Fibroblast of the aortic adventitia (primary cell): ENCODE measurements at places on chromosomes 6 and 20. TPM values are rescaled to one million over a fixed set of nuclear protein-coding genes. Genes with fewer than 3 reads are reported as not detected.

Gene GHRH
- not detected in 2 replicates for total RNA-seq

DNA sequence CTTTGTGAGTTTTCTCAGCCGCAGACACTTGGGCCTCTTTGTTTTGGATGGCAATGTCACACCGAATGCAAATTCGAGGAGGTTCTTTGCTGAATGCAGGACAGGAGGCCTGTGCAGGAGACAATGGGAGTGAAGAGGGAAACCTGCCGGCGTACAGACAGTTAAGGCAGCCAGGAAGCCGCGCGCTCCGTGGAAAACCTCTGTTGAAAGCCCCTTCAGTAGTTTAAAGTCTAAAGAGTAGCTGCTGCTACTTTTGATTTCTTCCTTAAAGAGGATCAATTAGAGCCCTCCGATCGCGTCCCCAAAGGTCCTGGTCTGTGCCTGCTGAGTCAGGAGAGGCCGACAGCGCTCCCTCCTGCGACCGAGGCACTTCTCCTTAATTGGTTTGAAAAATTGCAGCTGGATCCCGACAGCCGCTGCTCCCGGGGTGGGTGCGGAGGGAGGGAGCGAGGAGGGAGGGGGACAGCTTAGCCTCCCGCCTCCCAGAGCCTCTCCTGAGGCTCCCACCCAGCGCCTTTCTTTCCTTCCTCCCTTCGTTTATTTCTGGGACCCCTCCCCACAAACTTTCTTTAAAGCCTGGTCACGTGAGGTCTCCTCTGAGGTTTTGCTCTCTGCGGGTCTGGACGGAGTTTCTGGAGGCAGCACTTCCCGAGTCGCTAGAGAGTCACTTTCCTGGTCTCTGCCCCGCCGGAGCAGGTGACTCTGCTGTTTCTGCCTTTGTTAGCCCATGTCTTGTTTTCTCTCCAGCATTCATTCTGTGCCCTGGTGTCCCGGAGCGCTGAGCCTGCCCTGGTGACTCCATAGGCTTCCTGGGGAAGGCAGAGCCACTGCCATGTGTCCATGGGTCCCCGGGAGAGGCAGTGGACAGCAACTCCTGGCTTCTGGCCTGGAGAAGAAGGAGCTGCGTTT lies 22.3 kb upstream of the RPP40 start:
- DNase-seq: peak; percentile 52

GRCh38 chr6:41558033-41558807 lies 12.0 kb downstream of the FOXP4 start:
- DNase-seq: no peak

Gene SCGN
- not detected in 2 replicates for total RNA-seq

DNA sequence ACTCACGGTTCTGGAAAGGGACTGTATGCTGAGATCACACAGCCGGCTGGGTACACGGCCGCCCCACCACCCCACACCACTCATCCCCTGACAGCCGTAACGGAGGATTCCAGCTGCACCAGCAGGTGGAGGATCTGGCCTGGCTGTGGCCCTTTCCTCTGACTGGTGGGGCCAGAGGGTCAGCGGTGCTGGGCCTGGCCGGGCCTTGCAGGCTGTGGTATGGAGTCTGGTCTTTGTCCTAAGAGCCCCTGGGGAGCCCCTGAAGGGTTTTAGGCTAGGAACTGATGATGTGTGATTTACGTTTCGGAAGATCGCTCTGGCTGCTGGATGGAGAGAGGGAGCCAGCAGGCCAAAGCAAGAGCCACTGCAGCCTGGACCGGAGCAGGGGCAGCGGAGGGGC lies 26.6 kb downstream of the NOL4L start:
- DNase-seq: no peak

- no peak for DNase-seq
These were observed 671.7 kb upstream of the NRSN1 start for GRCh38 chr6:23454080-23454976.

DNA sequence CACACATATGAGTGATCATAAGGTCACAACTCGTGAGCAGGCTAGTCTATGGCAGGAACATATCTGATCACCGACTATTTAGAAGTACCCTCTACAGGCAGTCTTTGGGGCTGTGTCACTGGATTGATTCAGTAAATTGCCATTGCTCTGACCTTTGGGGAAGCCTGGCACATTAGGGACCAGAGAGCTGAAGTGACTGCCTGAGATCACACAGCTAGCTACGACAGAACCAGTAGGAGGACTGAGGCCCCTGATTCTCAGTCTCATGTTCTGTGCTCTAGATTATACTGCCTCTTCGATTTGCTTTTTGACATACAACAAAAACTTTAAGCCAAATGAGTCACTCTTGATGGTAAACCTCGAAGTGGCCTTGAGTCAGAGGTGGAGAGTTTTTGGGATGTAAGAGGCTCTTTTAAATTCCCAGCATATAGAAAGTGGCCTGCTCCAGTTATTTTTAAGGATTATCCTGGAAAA lies 247.5 kb upstream of the SUPT3H start:
- peak; percentile 80 for DNase-seq

DNA sequence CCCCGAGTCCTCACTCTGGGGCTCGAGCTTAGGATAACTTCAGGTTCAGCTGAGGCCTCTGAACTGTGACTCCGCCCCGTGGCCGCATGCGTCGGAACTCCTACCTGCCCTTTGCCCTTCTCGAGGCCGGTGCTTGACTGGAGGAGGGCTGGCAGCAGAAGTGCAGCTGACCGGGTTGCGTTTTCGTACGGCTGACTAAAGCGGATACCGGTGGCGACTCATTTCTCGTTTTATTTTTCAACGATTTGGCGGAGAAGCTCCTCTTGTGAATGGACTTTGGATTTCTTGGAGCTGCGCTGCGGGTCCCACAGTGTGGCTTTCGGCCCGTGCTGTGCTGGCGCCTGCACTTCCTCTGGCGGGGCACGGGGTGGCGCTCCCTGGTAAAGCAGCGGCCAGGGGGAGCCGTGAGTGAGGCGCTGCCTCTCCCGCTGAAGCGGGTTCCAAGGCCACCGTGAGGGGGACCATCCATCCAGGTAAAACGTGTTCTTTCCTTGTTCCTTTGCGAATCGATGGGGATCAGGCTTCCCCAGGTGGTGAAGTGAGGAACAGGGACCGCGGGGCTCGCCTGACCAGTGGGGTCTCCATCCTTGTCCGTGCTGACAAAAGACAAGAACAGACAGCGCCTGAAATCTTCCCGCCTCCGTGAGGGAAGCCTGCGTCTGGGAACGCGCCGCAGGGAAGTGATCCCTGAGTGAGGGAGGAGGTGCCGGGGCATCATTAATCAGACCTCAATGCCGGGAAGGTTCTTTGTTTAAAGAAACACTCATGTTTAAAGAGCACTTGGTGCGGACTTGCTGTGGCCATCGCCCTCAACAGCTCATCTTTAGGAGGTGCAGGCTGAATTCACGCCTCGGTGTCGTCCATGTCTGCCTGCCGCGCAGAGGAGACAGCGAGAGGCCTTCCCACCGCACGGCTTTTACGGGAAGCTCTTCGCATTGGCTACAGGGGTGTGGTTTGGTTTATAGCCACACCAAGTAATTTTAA lies 38.8 kb downstream of the ERMARD start:
- DNase-seq: peak; percentile 71

- no peak for DNase-seq
These were observed 39.3 kb downstream of the TSBP1 start for GRCh38 chr6:32332433-32332832.

Gene PDE7B
- 11.8 and 23.9 TPM in 2 replicates for total RNA-seq

GRCh38 chr6:89581689-89582088 lies 56.9 kb downstream of the LYRM2 start:
- no peak for DNase-seq

DNA sequence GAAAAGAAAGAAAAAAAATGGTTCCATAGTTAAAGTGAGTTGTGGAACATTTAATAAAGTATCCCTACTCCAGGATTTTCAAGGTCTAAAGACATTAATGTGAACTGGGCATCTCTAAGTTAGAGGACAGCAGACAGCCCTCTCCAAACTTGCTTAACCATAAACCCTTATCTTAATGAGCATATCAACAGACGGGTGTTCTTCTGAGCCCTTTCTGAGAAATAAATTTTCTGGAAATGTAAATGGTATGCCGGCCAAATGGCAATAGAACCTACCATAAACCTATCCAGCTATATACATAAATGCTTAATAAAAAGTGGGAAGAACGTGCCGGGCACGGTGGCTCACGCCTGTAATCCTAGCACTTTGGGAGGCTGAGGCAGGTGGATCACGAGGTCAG lies 12.5 kb downstream of the SLC18B1 start:
- no peak for DNase-seq

DNA sequence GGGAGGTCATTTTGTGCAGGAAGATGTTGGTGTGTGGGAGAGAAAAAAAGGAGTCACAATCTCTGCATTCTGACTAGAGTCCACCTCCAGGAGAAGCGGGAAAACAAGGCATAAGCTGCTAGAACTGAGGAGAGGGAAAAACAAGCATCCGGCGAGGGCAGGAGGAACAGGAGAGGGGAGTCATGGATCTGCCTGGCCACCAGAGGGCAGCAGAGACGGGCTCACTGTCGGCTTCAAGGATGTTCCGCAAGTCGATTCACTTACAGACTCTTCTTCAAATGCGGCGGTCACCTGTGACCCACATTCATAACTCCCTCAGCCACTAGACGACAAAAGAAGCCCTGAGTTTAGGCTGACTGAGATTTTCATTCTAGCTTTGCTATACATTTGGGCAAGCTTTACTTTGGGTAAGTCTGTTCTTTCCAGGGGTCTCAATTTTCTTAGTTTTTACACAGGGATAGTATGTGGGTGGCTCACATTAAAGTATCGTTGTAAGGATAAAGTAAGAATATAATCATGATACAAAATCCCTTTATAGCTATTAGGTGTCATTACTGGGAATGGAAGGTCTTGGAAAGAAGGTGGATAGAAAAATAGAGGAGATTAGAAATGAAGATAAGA lies 6.6 kb upstream of the BTNL2 start:
- DNase-seq: peak; percentile 77

Gene BPI
- 1.4 TPM in 1 of 2 replicates, not detected in the other for total RNA-seq

Gene SCAND1
- total RNA-seq: 34.1 and 161 TPM in 2 replicates

DNA sequence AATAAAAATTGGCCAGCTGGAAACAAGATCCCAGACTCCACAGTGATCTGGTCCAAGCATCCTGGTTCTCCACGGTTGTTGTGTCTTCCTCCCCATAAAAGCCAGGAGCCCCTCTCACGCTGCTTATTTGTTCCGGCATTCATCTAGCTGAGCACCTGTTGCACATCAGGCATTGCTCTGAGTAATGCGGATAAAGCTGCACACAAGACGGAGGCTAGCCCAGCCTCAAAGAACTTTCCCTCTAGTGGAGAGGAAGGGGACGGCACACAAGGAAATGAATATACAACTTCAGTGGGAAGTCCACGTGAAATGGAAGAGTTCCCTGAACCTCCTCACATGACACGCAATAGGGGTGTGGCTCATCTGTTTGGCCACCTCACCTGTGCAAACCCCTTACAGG lies 30.3 kb upstream of the NXT1 start:
- DNase-seq: peak; percentile 20

- no peak for DNase-seq
These were observed 859.6 kb downstream of the EYS start for GRCh38 chr6:64847396-64847795.

DNA sequence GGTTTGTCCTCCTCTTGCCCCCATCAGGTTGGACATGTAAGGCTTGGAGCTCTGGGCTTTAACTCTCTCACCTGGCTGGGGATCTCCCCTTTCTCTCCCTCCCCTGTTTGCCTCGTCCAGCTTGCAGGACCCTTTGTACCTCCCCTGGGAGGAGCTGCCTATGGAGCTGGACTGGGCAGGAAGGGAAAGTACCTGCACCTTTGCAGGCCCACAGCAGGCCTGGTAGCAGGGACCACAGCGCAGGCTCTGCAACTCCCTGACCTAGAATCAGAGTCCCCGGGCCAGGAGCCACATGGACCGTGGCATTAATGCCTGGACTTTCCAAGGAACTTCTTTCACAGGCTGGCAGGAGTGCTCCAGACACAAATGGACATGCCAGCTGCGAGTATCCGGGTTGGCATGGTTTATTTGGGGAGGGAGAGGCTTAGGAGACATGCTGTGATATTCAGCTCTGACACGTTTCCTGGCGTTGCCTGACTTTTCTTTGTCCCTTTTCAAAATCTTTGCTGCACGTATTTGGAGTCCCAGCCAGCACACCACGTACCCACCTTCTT lies 268.5 kb upstream of the EXOC2 start:
- no peak for DNase-seq

DNA sequence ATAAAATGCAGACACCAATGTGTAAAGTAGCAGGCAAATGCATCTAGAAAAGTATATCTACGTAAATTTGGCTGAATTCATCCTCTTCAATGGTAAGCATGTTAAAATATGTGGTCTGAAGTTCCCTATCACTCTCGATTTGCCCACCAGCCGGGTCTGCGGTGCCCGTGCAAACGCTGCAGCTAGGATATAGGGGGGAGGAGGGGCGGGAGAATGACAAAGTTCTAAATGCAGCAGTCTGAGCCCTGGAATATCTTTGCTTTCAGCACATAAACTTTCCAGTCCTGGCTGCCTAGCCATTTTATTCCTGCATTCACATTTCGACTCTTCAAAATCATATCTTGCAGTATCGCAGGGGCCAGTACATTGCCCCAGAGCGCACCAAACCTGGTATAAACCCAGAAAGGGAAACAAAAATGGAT lies 708 bp downstream of the NRN1 start:
- DNase-seq: no peak
